ENCODE measurements at places on chromosomes 1 and 21.
A peak's percentile ranks its signal among the peaks of the same experiment; 100 is the strongest.

GRCh38 chr1:182770232-182770631, 19.3 kb upstream of the NPL start:
- no peak overlapping the region for H3K4me3 ChIP-seq
- H3K27ac ChIP-seq = no peak overlapping the region
- H3K36me3 ChIP-seq = no peaks in the 10 kb centered on the region
- no peaks in the 10 kb centered on the region for H3K27me3 ChIP-seq

- H3K27ac ChIP-seq = no peak overlapping the region
- no peaks in the 10 kb centered on the region for H3K27me3 ChIP-seq
- no peak overlapping the region for H3K4me3 ChIP-seq
- peaks cover 4% of the 10 kb centered on the region for H3K4me1 ChIP-seq
- H3K36me3 ChIP-seq = no peaks in the 10 kb centered on the region
- DNase-seq = no peak
Observed at GRCh38 chr1:167821969-167822685, 91.8 kb downstream of the ADCY10 start.

DNA sequence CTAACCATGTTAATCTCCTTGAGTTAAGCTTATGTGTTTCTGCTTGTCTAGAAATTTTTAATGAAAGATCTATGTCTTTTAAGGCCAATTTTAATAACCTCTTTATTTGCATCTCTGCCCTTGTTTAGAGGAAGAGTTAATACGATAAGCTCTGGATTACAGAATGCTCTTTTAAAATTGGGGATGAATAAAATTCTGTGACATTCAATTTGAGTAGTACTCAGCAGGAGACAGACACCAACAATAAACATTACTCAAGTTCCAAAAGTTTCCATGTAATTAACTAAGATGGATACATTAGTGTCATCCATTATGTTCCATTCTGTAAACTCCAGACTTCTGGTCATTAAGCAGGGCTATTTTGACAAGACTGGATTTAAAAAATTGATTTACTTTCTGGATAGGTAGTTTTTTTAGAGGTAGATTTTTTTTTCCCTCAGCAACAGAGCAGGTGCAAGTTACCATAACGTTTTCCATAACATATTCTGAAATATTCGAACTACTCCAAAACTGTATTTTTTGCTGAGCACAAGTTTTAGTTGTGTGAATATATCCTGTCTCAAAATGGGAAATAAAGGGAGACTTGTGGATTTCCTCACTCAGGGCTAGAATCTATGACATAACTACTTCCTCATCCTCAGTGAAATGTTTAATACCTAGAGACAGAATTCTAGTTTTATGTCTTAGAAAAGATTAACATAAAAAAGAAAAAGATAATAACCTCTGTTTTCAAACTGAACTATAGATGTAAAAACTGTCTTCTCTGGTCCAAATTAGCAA, 221.7 kb downstream of the NEGR1 start:
- no peak for DNase-seq
- no peaks in the 10 kb centered on the region for H3K4me1 ChIP-seq
- no peaks in the 10 kb centered on the region for H3K36me3 ChIP-seq
- H3K27ac ChIP-seq = no peak overlapping the region
- H3K27me3 ChIP-seq = no peaks in the 10 kb centered on the region

DNA sequence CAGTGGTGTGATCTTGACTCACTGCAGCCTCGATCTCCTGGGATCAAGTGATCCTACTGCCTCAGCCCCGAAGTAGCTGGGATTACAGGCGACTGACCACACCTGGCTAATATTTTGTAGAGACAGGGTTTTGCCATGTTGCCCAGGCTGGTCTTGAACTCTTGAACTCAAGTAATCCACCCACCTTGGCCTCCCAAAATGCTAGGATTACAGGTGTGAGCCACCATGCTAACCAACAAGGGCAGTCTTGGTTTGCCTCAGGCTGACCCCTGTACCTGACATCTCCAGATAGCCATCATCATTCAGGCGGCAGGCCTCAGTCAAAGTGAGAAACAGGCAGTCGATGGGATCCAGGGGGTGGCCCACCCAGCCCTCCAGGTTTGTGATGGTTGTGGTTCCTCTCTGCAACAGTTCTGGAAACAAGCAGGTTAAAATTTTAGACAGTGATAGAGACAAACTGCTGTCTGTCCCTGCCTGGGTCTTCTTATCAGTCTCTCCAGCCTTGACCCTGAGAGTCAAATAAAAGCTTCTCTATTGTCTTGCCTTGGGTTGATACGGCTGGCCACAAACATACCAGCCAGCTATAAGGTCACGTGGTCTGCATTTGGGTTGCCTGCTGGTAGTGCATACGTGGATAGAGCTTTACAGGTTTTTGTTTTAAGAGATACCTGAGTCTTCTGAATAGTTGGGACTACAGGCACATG, 26.8 kb downstream of the UROD start:
- no peaks in the 10 kb centered on the region for H3K36me3 ChIP-seq
- no peak for DNase-seq
- no peak overlapping the region for H3K4me3 ChIP-seq
- peaks cover 13% of the 10 kb centered on the region for H3K4me1 ChIP-seq
- H3K27ac ChIP-seq = no peak overlapping the region
- no peaks in the 10 kb centered on the region for H3K27me3 ChIP-seq

DNA sequence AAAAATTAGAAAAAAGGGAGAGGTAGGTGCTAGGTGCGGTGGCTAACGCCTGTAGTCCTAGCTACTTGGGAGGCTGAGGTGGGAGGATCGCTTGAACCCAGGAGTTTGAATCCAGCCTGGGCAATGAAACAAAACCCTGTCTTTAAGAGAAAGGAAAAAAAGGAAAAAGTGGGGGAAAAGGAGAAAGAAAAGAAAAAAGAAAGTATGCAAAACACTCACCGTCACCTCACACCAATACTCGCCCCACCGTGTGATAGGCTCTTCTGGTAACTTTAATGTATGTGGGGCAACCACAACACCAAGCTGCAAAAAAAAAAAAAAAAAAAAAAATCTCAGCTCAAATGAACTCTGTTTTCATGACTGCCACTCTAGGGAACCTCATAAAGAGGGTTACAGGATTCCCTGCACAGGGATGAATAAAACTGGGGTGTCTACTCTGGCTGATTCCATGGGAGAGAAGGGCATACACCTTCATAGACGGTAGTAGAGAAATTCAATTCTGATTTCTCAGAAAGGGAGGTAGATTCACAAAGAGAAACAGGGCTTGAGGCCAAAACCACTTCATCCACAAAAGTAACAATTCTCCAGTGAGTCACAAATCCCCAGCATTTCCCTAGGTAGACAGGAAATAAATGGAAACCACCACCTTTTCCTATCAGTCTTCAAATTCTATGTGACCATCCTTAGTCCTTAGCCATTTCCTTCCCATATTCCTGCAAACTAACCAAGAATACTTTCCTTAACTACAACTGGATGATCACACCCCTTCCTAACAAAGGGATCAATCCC, 2.5 kb downstream of the MRPL9 start:
- H3K36me3 ChIP-seq = peaks cover 13% of the 10 kb centered on the region
- no peak for DNase-seq
- H3K4me3 ChIP-seq = no peak overlapping the region
- no peaks in the 10 kb centered on the region for H3K27me3 ChIP-seq
- H3K27ac ChIP-seq = no peak overlapping the region
- peaks cover 14% of the 10 kb centered on the region for H3K4me1 ChIP-seq

DNA sequence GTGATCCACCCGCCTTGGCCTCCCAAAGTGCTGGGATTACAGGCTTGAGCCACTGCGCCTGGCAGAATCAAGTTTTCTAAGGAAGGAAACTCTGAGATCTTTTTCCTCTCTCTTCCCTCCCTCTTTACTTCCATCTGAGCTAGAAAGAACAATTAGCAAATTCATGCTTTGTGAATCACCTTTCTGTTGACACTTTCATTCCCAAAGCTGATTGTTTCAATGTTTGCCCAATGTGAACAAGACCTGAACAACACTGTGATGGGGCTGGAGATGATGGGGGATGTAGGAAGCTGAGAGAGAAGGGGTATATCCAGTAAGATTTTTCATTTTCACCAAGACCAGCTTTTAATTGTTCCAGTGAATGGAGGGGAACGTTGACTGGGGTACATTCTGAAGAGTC, 5.7 kb upstream of the TENT5B start:
- H3K27me3 ChIP-seq = no peaks in the 10 kb centered on the region
- no peaks in the 10 kb centered on the region for H3K36me3 ChIP-seq
- no peak overlapping the region for H3K27ac ChIP-seq
- H3K4me3 ChIP-seq = no peak overlapping the region

GRCh38 chr1:17084787-17085186, 31.0 kb upstream of the SDHB start:
- no peaks in the 10 kb centered on the region for H3K4me1 ChIP-seq
- DNase-seq = no peak
- no peak overlapping the region for H3K4me3 ChIP-seq
- no peak overlapping the region for H3K27ac ChIP-seq

GRCh38 chr1:14787604-14788003, 189.1 kb downstream of the KAZN start:
- no peaks in the 10 kb centered on the region for H3K36me3 ChIP-seq
- H3K4me1 ChIP-seq = no peaks in the 10 kb centered on the region
- H3K4me3 ChIP-seq = no peak overlapping the region
- no peak for DNase-seq
- H3K27me3 ChIP-seq = no peaks in the 10 kb centered on the region
- no peak overlapping the region for H3K27ac ChIP-seq

DNA sequence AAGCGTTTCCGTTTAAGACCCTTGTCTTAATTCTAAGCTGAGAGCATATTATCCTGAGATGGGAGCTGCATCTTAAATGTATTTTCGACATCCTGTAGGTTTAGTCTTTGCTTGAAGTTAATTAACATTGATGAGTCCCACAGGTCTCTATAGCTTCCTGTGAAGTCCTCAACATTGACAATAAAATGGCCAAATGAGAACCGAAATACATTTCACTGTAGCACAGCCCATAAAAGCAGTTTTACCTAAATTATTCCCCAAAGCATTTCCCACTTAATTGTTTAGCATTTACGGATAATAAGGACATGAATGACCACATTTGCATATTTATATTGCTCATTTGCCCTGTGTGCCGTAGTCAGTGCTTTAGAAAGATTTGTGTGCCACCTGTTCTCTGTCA, 116.4 kb downstream of the CRB1 start:
- no peak for DNase-seq
- H3K4me3 ChIP-seq = no peak overlapping the region
- no peaks in the 10 kb centered on the region for H3K4me1 ChIP-seq
- no peaks in the 10 kb centered on the region for H3K36me3 ChIP-seq

DNA sequence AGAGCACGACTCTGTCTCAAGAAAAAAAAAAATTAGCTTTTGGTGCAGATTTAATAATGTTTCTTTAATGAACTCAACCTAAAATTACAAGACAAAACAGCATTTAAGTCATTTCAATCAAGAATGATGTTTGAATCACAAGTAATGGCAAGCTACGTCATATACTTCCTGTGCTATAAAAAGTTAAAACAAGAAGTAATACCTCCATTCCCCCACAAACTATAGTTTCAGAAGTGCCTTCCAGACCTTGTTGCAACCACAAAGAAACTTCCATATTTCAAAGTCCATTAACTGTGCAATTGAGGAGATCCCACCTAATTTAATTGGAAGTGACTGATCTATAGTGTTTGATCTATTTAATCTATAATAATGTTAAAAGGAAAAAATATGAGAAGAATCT, 15.1 kb downstream of the NRDC start:
- H3K4me1 ChIP-seq = no peaks in the 10 kb centered on the region
- DNase-seq = no peak
- H3K36me3 ChIP-seq = no peaks in the 10 kb centered on the region
- no peaks in the 10 kb centered on the region for H3K27me3 ChIP-seq
- no peak overlapping the region for H3K4me3 ChIP-seq

- no peaks in the 10 kb centered on the region for H3K4me1 ChIP-seq
- H3K27me3 ChIP-seq = no peaks in the 10 kb centered on the region
- H3K27ac ChIP-seq = no peak overlapping the region
- H3K36me3 ChIP-seq = no peaks in the 10 kb centered on the region
- H3K4me3 ChIP-seq = no peak overlapping the region
- DNase-seq = peak; percentile 25
Observed at GRCh38 chr21:36854391-36854790, 112.1 kb downstream of the HLCS start.

DNA sequence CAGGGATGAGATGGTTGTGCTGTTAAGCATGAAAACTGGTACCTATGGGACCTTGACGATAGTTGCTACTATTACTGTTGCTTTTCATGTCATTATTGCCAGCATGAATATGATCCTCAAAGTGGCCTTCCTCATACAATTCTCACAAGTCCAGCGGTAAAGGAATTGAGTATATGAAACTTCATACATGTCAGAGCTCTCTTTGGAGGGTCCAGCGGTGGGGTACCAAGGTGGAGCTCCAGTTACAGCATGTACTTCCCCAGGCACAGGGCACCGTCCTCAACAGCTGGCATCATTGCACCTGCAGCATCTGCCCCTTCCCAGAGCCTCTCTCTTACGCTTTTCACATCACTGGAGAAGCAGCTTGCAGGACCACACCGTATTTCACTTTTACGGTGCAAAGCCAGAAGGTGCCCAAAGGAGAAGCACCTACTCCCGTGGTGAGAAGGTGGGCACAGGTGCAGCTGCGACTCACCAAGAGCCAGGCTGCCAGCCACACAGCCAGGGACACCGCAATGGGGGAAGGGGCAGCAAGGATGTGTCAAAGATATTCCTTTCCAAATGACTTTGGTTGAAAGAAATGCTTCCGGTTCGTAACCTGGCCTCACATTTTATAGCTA, 166.4 kb upstream of the IRF2BP2 start:
- no peak overlapping the region for H3K4me3 ChIP-seq
- no peaks in the 10 kb centered on the region for H3K36me3 ChIP-seq
- no peak for DNase-seq
- no peak overlapping the region for H3K27ac ChIP-seq
- H3K4me1 ChIP-seq = peaks cover 9% of the 10 kb centered on the region

DNA sequence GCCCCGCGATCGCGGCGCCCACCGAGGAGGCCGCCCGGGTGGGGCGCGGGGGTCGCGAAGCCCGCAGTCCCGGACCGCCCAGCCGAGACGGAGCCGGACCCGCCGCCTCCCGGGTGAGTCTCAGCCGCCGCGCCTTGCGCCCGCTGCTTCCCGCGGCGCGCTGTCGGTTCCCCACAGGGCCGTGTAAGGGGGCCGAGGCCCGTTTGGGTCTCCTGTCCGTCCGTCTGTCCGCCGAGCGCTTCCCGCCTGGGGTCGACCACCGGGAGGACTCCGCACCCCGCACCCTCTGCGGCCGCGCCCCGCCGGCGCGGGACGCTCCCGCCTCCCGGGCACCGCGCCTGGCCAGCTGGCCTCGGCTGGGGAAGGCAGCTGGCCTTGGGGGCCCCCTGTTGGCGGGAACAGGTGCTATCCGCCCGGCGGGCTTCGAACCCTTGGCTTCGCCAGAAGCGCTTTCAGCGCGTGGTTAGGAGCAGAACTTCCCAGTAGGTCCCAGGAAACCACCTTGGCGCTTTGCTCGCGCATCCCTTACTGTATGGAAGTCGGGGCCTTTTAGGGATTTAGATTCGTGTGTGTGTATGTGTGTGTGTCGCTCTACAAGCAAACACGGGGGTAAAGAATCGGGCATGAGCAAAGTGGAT, 414 bp downstream of the TMEM51 start:
- H3K27ac ChIP-seq = peak overlapping the region; percentile 91
- H3K27me3 ChIP-seq = no peaks in the 10 kb centered on the region
- H3K36me3 ChIP-seq = no peaks in the 10 kb centered on the region

GRCh38 chr1:246459221-246459620, 47.9 kb downstream of the SMYD3 start:
- H3K36me3 ChIP-seq = no peaks in the 10 kb centered on the region
- no peak for DNase-seq
- no peaks in the 10 kb centered on the region for H3K27me3 ChIP-seq
- H3K4me1 ChIP-seq = no peaks in the 10 kb centered on the region
- no peak overlapping the region for H3K4me3 ChIP-seq
- no peak overlapping the region for H3K27ac ChIP-seq

- no peaks in the 10 kb centered on the region for H3K36me3 ChIP-seq
- no peak overlapping the region for H3K4me3 ChIP-seq
- no peaks in the 10 kb centered on the region for H3K4me1 ChIP-seq
- DNase-seq = no peak
- H3K27me3 ChIP-seq = no peaks in the 10 kb centered on the region
- no peak overlapping the region for H3K27ac ChIP-seq
Observed at GRCh38 chr1:246037832-246038231, 469.2 kb downstream of the SMYD3 start.
